HFFc6 (cell line): ENCODE measurements at places on chromosomes 16 and 17. TPM values are rescaled to one million over a fixed set of nuclear protein-coding genes. Genes with fewer than 3 reads are reported as not detected.

Gene OR3A3
- total RNA-seq = not detected in 3 replicates

Gene C17orf107
- total RNA-seq = 0.80 to 1.8 TPM (median 0.97 TPM) in 3 replicates

Gene SLC35G6
- total RNA-seq = not detected in 3 replicates

Gene KRT23
- 0.16 TPM in 1 of 3 replicates, not detected in the others for total RNA-seq

Gene HS3ST3B1
- total RNA-seq = 17.5 to 23.7 TPM (median 20.6 TPM) in 3 replicates
